ENCODE measurements at places on chromosomes 13 and 19.
A peak's percentile ranks its signal among the peaks of the same experiment; 100 is the strongest.

GRCh38 chr13:51066091-51066831 is 44.8 kb downstream of the C13orf42 start:
- DNase-seq = no peak

DNA sequence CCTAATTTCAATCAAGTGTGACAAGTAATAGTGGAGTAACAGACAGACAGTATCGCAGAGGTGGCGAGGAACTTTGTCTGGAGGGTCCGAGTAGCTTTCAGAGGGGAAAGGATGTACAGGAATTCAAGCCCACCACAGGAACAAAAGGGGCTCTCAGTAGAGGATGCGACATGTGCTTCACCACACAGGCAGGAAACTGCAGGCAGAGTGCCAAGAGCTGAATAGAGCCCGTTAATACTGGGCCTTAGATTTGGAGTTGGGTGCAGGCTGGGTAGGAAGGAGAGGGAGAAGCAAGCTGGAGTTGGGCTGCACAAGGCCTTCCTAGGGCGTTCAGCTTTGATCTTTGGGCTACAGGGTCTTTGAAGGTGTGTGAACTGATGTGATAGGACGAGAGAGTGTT is 1.2 kb downstream of the CCDC70 start:
- no peak for DNase-seq

DNA sequence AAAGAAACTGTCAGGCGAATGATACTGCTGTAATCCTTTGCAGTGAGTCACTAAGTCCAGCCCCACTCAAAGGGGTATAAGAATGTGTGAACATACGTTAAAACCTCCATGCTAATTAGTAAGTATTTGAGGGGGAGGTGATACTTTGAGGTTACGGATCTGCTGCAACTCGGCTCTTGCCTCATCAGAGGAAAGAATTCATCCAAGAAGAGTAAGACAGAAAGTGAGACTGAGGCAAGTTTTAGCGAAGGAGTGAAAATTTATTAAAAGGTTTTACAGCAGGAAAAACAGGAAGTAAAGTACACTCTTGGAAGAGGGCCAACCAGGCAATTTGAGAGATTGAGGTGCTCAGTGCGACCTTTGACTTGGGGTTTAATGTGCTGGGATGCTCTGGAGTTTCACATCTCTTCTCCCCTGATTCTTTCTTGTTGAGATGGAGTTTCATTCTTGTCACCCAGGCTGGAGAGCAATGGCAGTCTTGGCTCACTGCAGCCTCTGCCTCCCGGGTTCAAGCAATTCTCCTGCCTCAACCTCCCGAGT is 9.8 kb downstream of the CLEC4M start:
- no peak for DNase-seq

GRCh38 chr19:23314505-23315251 is 64.5 kb upstream of the ZNF724 start:
- DNase-seq = no peak

GRCh38 chr19:40241809-40242384 is 15.4 kb upstream of the CCNP start:
- DNase-seq = no peak

- no peak for DNase-seq
Observed at GRCh38 chr19:34120846-34121639, 51.3 kb upstream of the LSM14A start.

GRCh38 chr13:91318886-91319285 is 28.6 kb upstream of the MIR17HG start:
- DNase-seq = no peak

DNA sequence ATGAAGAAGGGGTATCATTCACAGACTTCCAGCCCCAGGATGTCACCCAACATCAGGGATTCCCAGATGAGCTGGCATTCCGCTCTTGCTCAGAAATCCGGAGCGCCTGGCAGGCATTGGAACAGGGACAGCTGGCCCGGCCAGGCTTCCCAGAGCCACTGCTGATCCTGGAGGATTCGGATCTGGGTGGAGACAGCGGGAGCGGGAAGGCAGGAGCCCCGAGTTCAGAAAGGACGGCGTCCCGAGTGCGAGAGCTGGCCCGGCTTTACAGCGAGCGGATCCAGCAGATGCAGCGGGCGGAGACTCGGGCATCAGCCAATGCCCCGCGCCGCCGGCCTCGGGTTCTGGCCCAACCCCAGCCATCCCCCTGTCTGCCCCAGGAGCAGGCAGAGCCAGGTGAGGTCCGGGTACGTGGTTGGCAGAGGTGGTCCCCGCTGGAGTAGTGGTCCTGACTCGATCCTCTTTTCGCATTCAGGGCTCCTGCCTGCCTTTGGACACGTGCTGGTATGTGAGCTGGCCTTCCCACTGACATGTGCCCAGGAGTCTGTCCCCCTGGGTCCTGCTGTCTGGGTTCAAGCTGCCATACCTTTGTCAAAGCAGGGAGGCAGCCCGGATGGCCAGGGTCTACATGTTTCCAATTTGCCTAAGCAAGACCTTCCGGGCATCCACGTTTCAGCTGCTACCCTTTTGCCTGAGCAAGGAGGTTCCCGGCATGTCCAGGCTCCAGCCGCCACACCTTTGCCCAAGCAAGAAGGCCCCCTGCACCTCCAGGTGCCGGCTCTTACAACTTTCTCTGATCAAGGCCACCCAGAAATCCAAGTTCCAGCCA is 11.0 kb downstream of the PLEKHG2 start:
- DNase-seq = no peak

DNA sequence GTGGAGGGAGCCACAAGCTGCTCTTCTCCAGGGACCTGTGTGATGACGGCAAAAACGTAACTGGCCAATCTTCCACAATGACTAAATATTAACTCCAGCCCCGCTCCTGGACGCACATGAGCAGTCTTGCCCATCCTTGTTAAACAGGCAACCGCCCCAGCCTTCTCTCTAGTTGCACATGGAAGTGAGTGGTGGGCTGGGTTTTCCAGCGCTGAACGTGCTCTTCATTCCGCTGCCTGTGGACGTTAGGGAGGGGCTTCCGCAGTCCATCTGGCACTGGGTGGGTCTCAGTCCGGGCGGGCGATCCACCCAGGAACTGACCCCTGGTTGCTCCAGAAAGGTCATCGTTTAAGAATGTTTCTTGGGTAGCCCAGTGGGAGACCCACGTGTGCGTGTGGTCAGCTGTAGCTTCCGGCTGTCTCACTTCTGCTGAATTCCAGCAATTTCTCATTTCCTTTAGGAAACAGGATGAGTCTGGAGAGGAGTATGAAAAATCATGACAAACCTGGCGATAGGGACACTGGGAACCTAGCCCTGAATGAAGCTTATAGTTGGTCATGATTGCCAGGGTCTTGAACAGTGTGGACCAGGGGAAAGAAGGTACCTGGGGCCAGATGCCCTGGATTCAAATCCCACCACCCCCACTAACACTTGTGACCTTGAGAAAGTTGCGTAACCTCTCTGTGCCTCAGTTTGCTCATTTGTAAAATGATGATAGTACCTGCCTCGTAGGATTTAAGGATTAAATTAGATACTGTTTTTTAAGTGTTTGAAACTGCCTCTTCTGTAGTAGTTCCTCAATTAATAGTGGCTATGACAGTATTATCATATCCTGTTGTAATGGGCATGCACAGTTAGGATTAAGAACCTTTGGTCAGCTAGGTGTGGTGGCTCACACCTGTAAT is 92.6 kb downstream of the SIPA1L3 start:
- no peak for DNase-seq

DNA sequence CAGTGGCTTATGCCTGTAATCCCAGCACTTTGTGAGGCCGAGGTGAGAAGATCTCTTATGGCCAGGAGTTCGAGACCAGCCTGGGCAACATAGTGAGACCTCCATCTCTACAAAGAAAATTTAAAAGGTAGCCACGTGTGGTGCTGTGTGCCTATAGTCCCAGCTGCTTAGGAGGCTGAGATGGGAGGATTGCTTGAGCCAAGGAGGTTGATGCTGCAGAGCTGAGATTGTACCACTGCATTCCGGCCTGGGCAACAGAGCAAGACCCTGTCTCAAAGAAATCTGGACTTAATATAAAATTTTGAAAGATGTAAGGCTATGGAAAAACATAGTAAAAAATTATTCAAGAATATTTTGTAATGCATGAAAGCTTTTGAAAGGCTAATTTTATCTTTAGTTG is 65.3 kb upstream of the RNF113B start:
- no peak for DNase-seq

- no peak for DNase-seq
Observed at GRCh38 chr19:1292419-1293151, 6.9 kb downstream of the EFNA2 start.

GRCh38 chr19:53357821-53358581 is 7.5 kb upstream of the ZNF525 start:
- no peak for DNase-seq

GRCh38 chr13:76512721-76513145 is 373.5 kb downstream of the KCTD12 start:
- DNase-seq = no peak

GRCh38 chr19:34409189-34410164 is 5.3 kb downstream of the PDCD2L start:
- no peak for DNase-seq

GRCh38 chr19:42450314-42450934 is 7.7 kb upstream of the CXCL17 start:
- DNase-seq = peak; percentile 92

- no peak for DNase-seq
Observed at GRCh38 chr13:66195238-66195637, 1034.9 kb downstream of the PCDH9 start.

- peak; percentile 43 for DNase-seq
Observed at GRCh38 chr19:42074513-42075363, 1.2 kb upstream of the ZNF574 start.

- DNase-seq = no peak
Observed at GRCh38 chr19:7494416-7495098, 5.7 kb upstream of the PEX11G start.

DNA sequence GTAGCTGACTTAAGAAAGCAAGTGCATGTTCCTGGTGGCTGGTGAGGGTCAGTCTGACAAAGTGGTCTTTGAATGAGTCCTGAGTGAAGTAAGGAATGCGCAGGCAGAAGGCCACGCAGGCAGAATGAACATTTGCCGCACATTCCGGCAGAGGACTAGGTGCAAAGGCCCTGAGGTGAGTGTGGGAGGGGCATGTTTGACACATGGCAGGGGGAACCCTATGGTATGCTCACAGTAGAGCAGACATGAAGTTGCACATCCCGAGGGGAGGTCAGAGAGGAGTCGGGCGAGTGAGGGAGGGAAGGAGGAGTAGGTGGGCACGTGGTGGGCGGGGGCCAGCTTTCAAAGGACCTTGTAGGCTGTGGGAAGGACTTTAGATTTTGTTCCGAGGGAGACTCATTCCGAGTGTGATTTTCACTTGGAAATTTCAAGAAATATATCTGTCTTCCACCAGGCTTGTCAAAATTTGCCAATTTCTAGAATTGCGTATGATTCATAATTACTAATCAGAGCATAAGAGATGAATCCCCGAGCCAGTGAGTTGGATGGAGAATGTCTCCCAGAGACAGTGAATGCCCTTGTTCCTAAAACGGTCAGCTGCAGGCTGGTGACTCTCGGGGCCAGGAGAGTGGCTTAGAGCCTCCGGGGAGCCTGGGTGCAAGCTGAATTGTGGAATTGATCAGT is 40.3 kb downstream of the ERICH6B start:
- DNase-seq = no peak

All from transverse colon (tissue), 4 donors.